ENCODE measurements at places on chromosomes 7 and 10. TPM values are rescaled to one million over a fixed set of nuclear protein-coding genes. Genes with fewer than 3 reads are reported as not detected.
A peak's percentile ranks its signal among the peaks of the same experiment; 100 is the strongest.

DNA sequence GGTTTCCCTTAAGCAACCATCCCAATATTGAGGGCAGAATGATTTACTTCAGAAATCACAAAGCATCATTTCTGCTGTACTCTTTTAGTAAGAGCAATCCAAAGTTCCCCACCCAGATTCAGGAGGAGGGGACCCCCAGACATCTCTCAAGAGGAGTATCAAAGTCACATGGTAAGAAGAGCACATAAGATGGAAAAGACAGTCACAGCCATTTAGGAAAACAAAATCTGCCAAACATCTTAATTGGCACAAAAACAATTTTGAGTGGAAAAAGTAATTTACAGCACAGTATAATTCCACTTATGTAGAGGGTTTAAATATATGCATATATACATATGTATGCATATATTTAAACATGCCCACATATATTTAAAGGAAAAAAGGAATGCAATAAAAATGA lies 1329.0 kb upstream of the CELF2 start:
- no peak for DNase-seq

The COPG2 gene
- total RNA-seq = 24.7 TPM

DNA sequence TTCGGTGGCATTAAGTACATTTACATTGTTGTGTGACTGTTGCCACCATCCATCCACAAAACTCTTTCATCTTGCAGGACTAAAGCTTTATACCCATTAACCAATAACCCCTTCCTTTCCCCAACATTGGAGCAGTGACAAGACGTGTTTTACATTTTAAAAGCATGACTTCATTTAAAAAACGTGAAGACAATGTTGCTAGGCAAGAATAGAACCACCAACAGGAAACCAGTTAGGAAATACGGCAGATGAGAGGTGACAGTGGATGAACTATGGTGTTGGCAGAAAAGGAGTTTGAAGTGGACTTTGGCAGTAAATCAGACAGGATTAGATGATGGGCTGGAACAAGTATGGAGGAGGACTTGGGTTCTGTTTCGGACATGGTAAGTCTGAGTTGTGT lies 17.0 kb downstream of the TMEM236 start:
- DNase-seq = peak; percentile 11

The IDI2 gene
- total RNA-seq = not detected

The CALHM2 gene
- total RNA-seq = 11.0 TPM

DNA sequence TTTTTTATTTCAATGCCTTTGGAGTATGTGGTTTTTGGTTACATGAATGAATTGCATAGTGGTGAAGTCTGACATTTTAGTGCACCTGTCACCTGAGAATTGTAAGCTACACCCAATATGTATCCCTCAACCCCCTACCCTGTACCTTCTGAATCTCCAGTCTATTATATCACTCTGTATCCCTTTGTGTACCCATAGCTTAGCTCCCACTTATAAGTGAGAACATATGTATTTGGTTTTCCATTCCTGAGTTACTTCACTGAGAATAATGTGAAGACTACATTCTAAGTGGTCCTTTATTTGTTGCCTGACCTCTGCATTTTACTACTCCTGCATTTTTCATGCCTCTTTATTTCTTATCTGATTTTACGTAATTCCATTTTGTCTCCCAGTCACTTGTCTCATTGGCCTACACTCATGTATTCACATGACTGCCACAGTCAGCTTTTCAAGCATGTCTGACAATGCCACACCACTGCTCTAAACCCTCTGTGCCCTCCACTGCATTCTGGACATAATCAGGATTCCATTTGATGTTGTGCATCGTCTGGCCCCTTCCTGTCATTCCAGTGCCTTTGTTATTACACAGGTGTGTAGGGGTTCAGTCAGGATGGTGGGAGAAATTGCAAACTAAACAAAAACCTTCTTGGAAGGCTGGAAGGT lies 1325.5 kb downstream of the XPNPEP1 start:
- no peak for DNase-seq

- DNase-seq = no peak
Measured at GRCh38 chr7:70720191-70720873, 411.6 kb upstream of the GALNT17 start.

GRCh38 chr7:87886875-87887274 lies 10.6 kb downstream of the DBF4 start:
- DNase-seq = no peak

DNA sequence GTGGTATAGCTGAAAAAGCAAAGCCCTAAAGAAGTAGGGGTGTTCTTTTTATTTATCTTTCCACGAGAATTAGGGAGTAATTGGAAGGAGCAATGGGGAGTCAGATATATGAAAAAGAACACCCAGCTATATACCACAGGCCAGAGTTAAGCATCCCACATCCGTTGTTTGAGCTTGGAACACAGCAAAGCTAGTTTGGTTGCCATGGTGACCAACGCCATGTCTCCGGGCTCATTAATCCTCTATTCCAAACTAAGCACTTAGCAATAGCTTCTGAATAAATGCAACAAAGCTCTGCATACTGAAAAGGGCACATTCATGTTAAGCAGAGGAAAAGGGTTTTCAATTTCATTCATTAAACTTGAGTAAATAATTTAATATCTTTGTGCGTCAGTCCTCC lies 23.5 kb downstream of the ASB4 start:
- DNase-seq = no peak

The AKR1C1 gene
- total RNA-seq = 10.6 TPM

The INMT gene
- total RNA-seq = not detected

- no peak for DNase-seq
Measured at GRCh38 chr7:116340201-116340847, 130.0 kb downstream of the TES start.

The SAP25 gene
- not detected for total RNA-seq

The POLR2J2 gene
- total RNA-seq = 5.9 TPM

The PAPOLB gene
- not detected for total RNA-seq

- DNase-seq = no peak
Measured at GRCh38 chr10:61135276-61135721, 191.3 kb upstream of the RHOBTB1 start.

- DNase-seq = no peak
Measured at GRCh38 chr7:80070391-80070790, 64.2 kb upstream of the GNAI1 start.

The CACNA2D1 gene
- 2.3 TPM for total RNA-seq

DNA sequence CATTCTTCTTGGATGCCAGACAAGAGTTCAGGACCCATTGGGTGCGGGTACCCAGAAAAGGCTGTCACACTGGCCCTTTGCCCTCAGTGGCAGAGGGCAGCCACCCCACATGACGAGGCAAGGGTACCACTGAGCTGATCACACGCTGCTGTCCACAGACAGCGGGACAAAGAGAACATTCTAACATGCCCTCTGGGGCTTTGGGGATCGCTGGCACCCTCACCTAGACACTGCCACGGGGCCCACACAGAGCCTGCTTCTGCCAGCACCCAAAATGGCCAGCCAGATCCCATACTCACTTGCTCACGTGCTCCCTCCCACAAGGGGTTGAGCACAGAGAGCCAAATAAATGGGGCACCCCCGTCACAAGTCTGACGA lies 16.7 kb upstream of the SPOCK2 start:
- no peak for DNase-seq

The ASIC3 gene
- total RNA-seq = 0.25 TPM

Measured in foreskin keratinocyte (primary cell).